ENCODE measurements at places on chromosomes 1 and 21.

GRCh38 chr1:197807216-197807615 is 31.9 kb upstream of the DENND1B start:
- DNase-seq: no peak

DNA sequence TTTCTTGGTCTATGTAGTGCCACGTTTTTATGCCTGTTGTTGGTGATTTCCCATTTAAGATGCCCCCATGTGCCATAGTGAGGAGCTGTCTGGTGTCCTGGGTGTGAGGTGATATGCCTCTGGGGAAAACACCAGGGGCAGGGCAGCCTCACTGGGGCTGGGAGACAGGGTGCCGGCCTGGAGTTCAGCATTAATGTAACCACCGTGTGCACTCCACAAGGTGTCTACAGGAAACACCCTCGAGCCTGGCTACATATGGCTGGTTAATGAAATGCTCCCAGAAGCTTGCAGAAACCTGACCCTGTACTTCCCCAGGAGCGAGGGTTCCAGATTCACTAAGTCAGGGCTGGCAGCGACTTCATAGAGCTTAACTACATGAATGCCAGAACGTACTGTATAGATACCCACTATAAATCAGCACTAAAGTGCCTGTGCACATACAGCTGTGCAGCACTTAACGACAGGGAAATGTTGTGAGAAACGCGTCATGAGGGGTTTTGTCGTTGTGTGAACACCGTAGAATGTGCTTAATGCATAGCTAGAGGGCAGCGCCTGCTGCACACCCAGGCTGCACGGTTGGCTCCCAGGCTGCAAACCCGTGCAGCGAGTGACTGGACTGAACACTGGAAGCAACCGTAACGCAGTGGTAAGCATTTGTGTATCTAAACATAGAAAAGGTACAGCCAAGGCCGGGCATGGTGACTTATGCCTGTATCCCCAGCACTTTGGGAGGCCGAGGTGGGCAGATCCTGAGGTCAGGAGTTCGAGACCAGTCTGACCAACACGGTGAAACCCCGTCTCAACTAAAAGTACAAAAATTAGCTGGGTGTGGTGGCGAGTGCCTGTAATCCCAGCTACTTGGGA is 10.4 kb downstream of the TFF2 start:
- no peak for DNase-seq

GRCh38 chr1:57957576-57957975 is 533.7 kb upstream of the DAB1 start:
- DNase-seq: no peak

GRCh38 chr1:76410499-76410898 is 336.0 kb downstream of the ST6GALNAC3 start:
- DNase-seq: no peak

GRCh38 chr1:156803086-156803851 is 13.4 kb downstream of the SH2D2A start:
- DNase-seq: no peak

DNA sequence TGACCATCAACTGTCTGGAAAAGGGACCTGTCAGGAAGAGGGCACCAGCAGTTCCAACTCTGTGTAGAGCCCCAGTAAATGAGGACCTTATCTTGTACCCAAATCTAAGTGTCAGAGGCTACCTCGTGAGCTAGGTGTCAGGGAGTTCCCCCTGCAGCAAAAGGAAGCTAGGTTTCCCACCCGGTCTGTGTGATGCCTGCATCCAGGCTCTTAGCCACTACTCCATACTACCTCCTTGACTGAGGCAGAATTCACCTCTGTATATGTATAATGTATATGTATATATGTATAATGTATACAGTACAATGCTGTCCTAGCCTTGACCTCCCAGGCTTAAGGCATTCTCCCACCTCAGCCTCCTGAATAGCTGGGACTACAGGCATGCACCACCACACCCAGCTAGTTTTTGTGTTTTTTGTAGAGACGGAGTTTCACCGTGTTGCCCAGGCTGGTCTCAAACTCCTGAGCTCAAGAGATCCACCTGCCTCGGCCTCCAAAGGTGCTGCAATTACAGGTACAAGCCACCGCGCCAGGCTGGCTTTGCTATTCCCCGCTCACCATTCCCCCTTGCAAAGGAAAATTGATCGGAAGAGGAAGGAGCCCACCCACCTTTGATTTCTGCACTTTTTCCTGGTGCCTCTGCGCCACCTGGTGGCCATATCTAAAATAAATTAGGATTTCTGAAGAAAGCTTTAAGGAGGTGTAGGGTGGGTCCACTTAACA is 15.7 kb upstream of the LUZP1 start:
- DNase-seq: peak; percentile 15

DNA sequence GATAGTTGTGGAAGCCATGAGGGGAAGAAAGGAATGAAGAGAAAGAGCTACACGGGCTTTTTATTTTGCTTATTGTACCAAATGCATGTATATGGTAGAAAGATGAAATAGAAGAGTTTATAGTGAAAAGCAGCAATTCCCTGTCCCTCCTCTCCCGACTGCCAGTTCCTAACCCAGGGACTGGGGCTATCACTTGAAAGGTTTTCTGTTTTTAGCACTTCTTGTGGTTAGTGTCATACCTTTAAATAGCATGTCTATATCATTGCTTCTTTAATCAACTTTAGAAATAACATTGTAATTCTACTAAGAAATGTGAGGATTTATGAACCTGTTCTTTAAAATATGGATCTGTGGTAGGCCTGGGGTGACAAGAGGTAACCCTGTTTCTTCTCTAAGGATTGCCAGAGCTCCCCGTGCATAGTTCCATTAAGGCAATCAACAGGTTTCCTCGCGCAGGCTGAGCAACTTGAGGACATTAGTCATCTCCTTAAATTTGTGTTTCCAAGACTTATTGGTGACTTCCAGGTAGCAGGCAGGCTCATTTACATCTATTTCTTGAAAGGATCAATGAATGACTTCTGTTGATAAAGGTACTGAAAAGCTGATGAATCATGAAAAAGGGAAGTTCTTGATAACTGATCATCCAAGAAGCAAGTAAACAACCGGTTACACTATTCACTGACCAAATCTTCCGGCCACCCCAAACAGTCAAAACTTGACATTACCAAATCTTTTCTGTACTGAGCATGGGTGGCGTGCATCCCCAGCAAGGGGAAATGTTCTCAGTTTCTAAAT is 37.8 kb upstream of the S1PR1 start:
- no peak for DNase-seq

- DNase-seq: no peak
Measured at GRCh38 chr1:117826540-117827078, 102.8 kb downstream of the GDAP2 start.

All from heart right ventricle (tissue), 16 donors.